Testis (tissue), 5 donors: ENCODE measurements at places on chromosomes 7 and 10. TPM values are rescaled to one million over a fixed set of nuclear protein-coding genes. Genes with fewer than 3 reads are reported as not detected.

GRCh38 chr10:133245439-133246235, 8.0 kb downstream of the VENTX start:
- DNase-seq, result peak; percentile 95

DNA sequence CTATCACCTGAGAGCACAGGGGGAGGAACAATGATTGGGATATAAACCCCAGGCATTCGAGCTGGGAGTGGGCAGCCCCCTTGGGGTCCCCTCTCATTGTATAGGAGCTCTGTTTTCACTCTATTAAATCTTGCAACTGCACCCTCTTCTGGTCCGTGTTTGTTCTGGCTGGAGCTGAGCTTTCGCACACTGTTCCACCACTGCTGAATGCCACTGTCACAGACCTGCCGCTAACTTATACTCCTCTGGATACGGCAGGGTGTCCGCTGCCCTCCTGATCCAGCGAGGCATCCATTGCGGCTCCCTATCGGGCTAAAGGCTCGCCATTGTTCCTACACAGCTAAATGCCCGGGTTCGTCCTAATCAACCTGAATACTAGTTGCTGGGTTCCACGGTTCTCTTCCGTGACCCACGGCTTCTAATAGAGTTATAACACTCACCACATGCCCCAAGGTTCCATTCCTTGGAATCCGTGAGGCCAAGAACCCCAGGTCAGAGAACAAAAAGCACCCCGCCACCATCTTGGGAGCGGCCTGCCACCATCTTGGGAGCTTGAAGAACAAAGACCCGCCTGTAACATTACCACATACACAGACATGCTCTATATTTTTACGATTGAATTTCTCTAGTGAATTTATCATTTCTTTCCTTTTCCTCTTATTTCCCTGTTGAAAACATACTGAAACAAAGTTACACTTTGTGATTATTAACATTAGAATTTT, 9.0 kb downstream of the ZWINT start:
- DNase-seq, result no peak

DNA sequence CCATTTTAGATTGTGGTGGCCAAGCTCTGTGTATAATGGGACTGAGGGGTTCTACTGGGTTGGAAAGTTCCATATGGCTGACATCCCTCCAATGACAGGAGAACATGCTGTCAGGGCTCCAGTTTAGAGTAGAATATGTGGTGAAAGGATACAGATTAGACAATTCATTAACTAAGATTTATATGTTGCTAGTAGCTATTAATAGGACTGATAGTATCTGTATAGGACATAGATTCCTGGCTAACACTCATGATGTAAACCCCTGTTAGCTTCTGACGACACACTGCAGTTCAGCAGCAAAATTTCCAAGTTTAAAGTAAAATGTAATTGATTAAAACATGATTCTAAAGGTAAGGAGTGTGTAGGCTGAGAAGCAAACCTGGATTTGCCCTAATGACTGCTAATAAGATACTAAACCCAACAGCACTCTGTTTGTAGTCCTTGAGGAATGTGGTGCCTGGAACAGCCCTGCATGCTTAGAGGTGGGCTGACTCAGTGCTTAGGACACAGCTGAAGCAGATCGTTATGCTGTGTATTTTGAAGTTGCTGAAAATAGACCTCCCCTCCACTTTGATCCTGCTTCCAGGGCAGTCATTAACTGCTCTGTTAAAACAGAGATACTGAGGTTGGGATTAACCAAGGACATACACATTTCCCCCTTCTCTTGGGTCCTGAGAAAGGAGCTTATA, 1129.6 kb downstream of the SORCS3 start:
- DNase-seq, result no peak

DNA sequence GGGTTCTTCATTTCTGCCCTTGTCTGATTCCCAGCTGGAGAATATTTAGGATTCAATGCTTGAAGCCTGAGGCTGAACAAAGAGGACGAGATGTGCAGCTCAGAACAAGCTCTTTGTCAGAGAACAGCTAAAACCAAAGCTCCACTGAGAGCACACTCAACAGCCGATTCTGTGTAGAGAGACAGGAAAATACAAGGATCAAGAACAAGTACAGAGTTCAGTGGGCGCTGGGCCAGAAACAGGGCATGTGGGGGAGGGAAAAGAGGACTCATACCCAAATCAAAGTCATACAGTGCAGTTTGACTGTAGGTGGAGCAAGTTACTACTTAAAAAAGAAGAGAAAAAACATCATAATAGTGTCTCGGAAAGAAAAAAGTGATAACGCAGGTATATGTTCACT, at the start of gene AGMO:
TSS of gene AGMO (minus strand) at position 181 of the 400 bp plus-strand sequence.
- peak; percentile 70 for DNase-seq

GRCh38 chr10:21692916-21693315, 158.9 kb downstream of the MLLT10 start:
- no peak for DNase-seq

DNA sequence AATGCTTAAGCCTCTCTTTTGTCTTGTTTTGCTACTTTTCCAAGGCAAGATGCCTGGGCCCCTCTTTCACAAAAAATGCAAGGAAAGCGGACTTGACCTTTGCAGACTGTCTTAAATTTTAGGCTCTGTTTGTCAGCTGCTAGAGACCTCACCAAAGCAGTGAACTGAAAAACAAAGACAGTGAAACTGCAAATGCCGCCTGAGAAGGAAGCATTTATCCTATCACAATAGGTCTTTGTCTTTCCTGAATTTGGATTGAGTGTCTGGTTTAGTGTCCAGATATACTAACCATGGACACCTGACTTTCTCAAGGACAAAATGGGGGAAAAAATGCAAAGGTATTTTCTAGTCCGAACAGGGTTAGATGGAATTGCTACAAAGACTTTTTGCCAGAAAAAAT, 256.9 kb downstream of the INHBA start:
- DNase-seq, result no peak

SFTPA2 gene
- 0.31 TPM for total RNA-seq

SCIN gene
- 4.7 TPM for total RNA-seq

NPC1L1 gene
- total RNA-seq, result 0.37 TPM

NEUROD6 gene
- not detected for total RNA-seq

ST7 gene
- 15.9 TPM for total RNA-seq
